ENCODE measurements at places on chromosomes 7 and 10.

DNA sequence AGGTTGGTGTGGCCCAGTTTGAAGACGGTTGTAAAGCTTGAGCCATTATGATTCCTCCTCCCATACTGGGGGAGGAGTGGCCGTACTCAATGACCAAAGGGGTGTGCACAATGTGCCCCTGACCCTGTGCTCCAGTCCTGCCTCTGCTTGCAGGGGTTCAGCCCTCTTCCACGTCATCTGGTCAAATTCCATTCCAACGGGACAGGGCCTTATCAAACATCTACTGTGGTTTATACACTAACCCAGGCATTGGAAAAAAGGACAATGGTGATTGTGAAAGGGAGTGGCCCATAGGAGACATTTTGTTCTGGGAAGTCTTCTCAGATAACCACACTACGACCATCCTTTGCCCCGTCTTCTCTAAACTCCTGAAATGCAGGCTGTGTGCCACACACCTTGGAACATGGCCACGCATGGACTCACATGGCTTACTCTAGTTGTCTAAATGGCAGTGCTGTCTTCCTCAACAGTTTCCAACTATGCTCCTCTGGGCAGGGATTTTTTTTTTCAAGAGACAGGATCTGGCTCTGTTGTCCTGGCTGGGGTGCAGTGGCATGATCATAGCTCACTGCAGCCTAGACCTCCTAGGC lies 103.0 kb downstream of the JCAD start:
- no peak for DNase-seq

DNA sequence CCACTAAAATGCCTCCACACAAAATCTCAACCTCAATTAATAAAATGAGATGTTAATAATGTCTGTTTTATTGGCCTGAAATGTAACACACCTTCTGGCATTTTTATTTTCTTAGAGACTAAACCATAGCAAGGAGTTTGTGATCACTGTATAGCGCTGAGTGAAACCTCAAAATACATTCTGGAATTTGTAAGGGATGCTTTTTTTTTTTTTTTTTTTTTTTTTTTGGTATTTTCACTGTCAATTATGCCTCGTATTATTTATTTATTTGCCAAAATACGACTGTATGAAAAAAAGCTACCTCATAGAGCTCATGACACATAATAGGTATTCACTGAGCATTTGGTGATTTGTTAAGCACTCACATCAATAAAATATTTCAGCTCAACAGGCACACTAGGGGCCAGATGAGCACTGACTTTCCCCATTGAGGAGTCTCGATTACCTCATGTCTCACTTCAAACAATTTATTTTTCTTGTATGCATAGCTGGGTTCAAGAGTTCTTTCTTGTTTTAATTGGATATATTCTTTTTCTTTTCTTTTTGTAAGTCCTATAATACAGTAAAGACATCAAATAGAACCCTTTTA lies 36.5 kb downstream of the SEMA3C start:
- DNase-seq, result no peak

- no peak for DNase-seq
These were observed 25.9 kb upstream of the GOLGA7B start for GRCh38 chr10:97823734-97824133.

GRCh38 chr7:158655931-158656441 lies 48.6 kb downstream of the NCAPG2 start:
- DNase-seq, result peak; percentile 59

- DNase-seq, result no peak
These were observed 370.8 kb downstream of the AUTS2 start for GRCh38 chr7:69968969-69969556.

GRCh38 chr7:95840953-95841950 lies 68.9 kb downstream of the DYNC1I1 start:
- DNase-seq, result no peak

DNA sequence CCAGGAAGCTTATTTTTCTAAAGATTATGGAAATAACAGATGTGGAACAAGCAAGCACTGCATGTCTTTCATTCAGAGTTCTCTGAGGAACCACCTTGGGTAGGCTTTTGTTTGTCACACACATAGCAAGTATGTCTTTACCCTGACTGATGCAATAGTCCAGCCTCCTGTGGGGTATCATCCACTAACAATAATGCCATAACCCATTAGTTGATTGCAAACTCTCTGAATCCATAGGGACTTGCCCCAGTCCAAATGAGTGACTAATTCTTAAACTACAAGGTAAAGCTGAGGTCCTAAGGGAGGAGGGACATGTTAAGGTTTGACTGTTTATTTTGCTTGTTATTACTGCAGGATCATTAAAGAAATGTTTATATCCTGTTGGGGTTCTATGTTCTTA lies 151.4 kb upstream of the PRPS1L1 start:
- no peak for DNase-seq

Measured in stimulated activated CD4-positive, alpha-beta T cell treated with anti-CD3 and anti-CD28 coated beads, TNF-alpha, amount 100 ng/mL, for 48 hours (primary cell).